ENCODE measurements at places on chromosomes 4 and X. TPM values are rescaled to one million over a fixed set of nuclear protein-coding genes. Genes with fewer than 3 reads are reported as not detected.

DNA sequence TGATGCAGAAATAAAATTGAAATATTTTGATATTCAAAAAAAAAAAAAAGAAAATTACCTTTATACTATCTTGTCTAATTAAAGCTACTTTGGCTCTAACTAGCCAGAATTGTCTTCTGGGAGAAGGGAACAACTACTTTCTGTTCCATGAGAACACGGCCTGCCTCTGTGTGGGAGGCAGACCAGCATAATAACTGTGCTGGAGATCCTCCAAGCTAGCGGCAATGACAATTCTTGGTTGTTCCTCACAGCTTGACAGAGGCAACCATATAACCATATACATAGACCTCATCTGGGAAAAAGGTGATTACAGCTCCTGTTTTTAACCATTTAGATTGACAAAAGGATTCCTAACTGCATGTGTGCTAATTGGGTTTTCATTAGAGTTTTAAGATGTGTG, 95.7 kb downstream of the RBMX2 start:
- no peak for DNase-seq

The ASIC5 gene
- not detected for total RNA-seq

DNA sequence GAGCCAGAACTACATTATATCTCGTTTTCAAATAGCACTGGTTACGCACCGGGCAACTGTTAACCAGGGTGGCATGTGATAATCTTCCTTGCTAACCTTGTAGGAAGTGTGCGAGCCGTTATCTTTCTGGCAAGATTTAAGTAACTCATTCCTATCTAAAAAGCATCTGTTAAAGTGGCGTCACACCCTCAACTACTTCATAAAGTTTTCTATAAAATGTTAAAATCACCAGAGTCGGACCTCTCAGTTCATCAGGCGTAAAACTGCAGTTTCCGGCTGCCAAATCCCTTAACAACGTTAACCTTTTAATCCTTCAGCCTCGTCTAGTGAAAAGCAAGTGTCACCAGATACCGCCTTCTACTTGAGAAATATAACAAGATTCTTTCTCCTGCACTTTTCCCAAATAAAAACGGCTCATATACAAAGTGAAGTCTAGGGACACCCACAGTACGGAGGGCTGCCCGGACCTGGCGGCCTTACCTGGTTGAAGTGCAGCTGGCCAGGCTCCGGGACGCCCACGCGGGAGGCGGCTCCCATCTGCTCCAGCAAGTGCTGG, 1.2 kb downstream of the SLC39A8 start:
- no peak for DNase-seq

The LAMTOR3 gene
- total RNA-seq = 62.4 TPM

GRCh38 chr4:166104623-166105022, 231.6 kb downstream of the TLL1 start:
- DNase-seq = no peak
